ENCODE measurements at places on chromosomes 2 and 18.

- DNase-seq, result no peak
These were observed 63.5 kb upstream of the FN1 start for GRCh38 chr2:215499331-215499730.

GRCh38 chr2:238570926-238571325, 144.2 kb downstream of the ASB1 start:
- DNase-seq, result no peak

GRCh38 chr2:48049371-48049770, 143.1 kb upstream of the FBXO11 start:
- no peak for DNase-seq

DNA sequence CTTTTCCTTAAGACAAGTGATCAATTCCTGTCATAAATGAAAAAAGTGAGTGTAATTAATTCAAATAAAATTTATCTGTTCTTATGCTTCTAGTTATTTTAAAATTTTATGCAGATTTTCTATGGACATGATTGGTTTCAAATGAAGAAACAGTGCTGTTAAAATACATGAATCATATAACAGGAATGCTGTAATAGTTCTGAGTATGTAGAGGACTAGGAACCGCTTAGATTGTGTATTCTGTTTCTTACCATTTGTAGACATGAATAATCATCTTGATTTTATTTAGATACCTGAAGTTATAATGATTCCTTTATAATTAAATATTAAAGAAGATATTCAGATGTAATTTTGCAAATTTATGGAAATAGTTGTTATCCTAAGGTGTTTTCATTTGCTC, 3.5 kb downstream of the ACTR2 start:
- DNase-seq, result no peak

DNA sequence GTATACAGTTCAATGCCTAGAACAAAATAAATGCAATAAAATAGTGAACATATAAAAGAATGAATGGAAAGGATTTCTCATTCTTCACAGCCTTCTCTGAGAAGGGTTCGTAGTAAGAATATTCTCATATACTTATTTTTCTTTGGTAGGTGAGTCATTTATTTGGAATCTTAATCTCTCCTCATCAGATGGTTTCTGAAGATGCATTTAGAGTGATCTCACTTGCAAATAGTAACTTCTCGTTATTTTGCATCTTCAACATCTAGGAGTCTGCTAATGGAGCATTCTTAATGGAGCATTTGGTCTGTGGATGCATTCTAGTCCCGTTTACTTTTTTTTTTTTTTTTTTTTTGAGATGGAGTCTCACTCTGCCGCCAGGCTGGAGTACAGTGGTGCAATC, 3.9 kb downstream of the UBXN4 start:
- DNase-seq, result no peak

DNA sequence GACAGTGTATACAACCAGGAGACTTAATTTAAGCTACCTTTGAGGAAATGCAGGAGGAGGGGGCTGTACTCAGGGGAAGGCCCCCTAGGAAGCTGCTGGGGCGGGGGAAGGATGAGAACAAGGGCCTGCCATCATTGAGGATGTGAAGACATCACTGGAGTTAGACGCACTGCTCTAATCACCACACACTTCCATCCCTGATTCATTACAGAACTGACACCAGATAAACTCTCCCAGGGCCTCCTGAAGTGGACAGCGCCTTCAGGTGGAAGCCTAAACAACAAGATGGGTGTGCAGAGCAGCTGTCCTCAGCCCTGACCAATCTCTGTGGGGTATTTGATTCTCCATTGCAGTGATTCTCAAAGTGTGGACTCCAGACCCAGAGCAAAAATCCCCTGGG, 30.6 kb upstream of the SLC35G4 start:
- DNase-seq, result no peak

DNA sequence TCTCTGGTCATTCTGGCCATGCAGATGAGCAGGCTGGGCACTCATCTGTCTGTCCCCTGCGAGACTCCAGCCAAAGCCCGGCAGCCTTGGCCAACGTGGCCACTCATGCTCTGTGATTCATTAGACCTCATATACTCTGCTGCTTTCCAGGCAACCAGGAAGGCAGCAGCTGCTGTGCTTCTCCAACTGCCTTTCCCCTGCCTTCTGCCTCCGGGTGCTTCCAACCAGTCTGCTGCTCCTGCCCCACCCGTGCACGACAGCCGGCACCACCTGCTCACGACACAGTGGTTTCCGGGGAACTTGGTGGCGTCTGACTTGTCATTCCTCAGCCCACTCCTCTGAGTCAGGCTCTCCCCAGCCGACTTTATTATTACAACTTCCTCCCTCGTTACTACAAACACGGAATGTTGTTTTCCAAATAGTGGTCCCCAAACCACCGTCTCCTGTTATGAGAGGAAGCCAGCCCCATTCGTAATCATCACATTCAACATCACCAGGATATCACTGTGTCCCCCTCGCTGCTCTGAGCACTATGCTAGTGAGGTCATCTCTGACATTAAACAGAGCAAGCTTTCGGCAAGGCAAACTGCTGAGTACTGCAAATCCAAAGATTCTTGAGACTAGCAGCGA, 392.4 kb downstream of the ALK start:
- no peak for DNase-seq

GRCh38 chr2:208999911-209000310, 423.9 kb upstream of the MAP2 start:
- DNase-seq, result no peak

DNA sequence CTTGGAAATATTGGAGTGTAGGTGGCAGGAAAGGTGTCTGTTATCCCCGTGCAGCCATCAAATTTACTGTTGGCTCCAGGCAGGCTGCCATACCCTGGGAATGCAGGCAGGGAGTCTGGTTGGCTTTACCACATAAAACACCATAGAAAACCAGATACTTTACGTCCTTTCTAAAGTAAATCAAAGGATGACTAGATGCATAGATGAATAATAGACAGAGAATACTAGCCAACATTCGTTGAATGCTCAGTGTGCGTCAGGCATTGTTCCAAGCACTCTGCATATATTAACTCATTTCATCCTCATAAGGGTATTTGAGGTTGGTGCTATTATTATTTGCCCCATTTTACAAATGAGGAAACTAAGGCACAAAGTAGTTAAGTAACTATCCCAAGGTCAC, 65.2 kb downstream of the VSNL1 start:
- no peak for DNase-seq

Data from activated naive CD4-positive, alpha-beta T cell treated with Interleukin-2 at 50 U/mL for 16 hours (primary cell).